Stimulated activated CD4-positive, alpha-beta T cell treated with anti-CD3 and anti-CD28 coated beads, Interleukin-1b, Interleukin-23, amount 100 ng/mL, for 4 hours (primary cell): ENCODE measurements at places on chromosomes 7 and 10.

GRCh38 chr7:30448461-30449189 is 30.0 kb downstream of the NOD1 start:
- DNase-seq, result no peak

- no peak for DNase-seq
Observed at GRCh38 chr7:157992511-157993160, 595.0 kb downstream of the PTPRN2 start.

DNA sequence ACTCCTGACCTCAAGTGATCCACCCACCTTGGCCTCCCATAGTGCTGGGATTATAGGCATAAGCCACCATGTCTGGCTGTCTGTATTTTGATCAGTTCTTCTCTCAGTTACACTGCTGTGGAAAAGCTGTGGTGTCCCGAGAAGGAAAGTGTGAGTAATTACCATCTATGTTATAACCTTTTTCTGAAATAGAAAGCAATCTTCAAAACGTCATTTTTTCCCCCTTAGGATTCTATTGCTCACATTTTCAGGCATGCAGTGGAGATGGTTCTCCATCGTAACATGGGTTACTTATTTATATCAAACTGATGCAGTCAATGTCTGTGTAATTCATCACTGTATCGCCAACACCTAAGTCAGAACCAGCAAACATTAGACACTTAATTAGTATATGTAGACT is 103.5 kb upstream of the FAM3C start:
- DNase-seq, result no peak

DNA sequence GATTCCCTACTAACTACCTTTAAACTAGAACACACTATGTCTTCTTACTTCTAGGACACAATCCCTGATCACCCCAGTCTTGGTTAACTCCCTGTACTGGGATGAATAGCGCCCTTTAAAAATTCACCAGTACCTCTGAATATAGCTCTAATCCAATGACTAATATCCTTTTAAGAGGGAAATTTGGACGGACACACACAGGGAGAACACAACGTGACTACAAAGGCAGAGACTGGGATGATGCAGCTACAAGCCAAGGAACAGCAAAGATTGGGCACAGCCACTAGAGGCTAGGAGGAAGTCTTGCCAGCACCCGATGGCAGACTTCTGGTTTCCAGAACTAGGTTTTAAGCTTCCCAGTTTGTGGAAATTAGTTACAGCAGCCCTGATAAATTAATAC is 81.4 kb downstream of the MALSU1 start:
- no peak for DNase-seq

GRCh38 chr7:75971309-75971960 is 23.0 kb downstream of the TMEM120A start:
- DNase-seq, result no peak

DNA sequence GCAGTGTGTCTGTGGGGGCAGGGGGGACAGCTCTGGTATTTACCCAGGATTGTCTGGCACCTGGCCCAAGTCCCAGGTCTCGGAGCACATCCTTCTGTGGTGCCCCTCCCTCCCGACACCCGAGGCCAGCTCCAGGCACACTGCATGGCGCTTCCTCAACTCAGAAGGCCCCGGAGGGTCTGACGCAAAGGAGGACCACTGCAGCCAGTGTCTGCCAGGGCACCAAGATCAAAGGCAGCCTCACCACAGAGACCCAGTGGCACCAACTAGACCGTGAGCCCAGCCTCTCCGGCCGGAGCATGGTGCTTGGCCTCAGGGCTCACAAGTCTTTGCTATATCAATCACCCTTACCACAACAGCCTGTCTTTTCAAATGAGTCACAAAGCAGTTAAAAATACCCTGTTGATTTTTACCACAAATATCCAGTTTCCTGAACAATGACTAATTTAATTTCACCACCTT is 99.3 kb upstream of the DDC start:
- no peak for DNase-seq

- DNase-seq, result no peak
Observed at GRCh38 chr7:95318501-95319100, 5.7 kb downstream of the PON1 start.

DNA sequence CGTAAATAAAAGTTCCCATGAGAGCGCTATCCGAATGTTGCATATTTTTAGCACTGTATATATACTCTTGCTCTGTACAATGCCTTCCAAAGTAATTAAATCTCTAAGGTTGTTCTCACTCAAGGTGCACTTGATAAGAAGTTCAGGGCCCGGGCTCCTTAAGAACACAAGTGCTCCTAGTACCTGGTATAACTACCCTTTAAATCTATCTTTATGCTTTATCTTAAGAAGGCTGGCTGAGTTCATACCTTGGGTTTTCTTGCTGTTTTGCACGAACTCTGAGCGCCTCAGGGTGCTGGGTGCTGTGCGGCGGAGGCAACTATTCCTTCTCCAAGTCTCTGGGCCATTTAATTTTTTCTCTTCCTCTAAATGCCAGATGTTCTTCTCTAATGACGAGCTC is 80.4 kb downstream of the DNMBP start:
- no peak for DNase-seq

- DNase-seq, result no peak
Observed at GRCh38 chr10:68329506-68329861, 2.4 kb upstream of the HNRNPH3 start.
